ENCODE measurements at places on chromosomes 1 and 21.

DNA sequence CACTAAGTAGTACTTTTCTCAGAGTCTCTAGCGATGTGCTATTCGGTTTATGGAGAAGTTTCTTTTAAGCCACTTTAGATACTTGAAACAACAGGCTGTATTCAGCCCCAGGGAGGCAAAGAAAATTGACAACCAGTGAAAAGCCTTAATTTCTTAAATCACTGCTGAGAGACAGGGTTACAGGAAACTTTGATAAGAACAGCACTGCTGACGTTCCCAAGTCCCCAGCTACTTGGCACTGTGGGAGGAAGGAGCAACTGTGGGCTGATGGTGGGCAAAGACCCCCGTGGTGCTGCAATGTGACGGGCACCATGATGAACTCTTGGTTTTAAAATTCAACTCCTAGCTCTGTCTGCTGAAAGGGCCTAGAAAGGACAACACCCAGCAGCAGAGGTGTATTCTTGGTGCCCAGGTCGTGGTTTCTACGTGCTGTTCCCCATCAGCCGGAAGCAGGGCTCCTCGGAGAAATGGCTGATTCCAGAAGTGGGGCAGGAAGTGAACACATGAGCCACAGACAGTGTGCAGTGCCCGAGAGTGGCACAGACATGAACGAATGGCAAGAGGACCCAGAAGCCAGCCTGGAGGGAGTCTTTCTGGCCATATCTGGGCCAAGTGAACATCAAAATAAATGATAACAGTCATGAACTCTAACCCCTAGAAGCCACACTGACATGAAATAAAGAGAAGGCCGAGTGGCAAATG lies 5.3 kb downstream of the PTTG1IP start:
- peak; percentile 58 for DNase-seq

DNA sequence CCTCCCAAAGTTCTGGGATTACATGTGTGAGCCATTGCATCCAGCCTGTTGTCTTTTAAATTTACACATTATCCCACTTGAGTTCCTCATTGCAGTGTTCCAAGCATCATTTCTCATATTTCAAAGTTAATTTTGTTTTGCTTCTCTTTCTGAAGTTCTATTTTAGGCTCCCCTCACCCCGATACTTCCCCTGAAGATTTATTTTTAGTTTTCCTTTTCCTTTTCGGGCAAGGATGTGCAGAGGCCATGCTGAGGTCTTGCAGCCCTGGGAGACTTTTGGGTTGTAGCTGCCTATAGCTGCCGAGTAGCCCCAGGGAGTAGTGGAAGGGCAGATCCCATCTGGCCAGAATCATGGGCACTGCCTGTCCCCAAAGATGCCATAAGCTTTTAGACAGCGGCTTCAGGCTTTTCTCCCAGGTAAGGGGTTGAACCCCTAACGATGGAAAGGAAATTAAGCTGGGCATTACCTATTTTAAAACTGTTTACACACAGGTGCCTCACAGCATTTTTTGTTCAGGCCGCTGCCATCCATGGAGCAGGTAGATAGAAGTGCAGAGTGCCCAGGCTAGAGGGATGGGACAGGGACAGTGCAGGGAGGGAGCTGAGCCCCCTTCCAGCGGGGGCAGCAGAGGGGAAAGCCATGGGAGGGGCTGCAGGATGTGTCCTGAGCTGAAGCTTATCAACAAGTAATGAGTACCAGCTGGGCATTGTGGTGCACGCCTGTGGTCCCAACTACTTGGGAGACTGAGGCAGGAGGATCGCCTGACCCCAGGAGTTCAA lies 15.9 kb downstream of the PSEN2 start:
- DNase-seq: no peak

- DNase-seq: peak; percentile 35
These were observed 1.4 kb downstream of the TRAPPC10 start for GRCh38 chr21:44013380-44014088.

GRCh38 chr21:43188181-43188580 lies 19.4 kb downstream of the CRYAA start:
- no peak for DNase-seq

- no peak for DNase-seq
These were observed 91.5 kb upstream of the IPO9 start for GRCh38 chr1:201737352-201738060.

- no peak for DNase-seq
These were observed 1.9 kb downstream of the CSMD2 start for GRCh38 chr1:34162852-34163766.

DNA sequence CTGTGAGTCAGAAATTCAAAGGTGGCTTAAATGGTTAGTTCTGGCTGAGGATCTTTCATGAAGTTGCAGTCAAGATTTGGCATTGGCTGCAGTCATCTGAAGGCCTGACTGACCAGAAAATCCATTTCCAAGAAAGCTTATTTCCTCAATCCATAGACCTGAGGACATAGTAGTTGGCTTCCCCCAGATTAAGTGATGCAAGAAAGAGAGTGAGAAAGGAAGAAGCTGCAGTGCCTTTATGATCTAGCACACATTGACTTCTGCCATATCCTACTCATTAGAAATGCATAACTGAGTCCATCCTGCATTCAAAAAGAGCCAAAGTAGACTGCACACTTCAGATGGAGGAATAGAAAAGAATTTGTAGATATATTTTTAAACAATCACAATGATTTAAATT lies 222.6 kb downstream of the COL24A1 start:
- no peak for DNase-seq

- DNase-seq: no peak
These were observed 30.5 kb downstream of the SLC30A1 start for GRCh38 chr1:211548321-211549091.

DNA sequence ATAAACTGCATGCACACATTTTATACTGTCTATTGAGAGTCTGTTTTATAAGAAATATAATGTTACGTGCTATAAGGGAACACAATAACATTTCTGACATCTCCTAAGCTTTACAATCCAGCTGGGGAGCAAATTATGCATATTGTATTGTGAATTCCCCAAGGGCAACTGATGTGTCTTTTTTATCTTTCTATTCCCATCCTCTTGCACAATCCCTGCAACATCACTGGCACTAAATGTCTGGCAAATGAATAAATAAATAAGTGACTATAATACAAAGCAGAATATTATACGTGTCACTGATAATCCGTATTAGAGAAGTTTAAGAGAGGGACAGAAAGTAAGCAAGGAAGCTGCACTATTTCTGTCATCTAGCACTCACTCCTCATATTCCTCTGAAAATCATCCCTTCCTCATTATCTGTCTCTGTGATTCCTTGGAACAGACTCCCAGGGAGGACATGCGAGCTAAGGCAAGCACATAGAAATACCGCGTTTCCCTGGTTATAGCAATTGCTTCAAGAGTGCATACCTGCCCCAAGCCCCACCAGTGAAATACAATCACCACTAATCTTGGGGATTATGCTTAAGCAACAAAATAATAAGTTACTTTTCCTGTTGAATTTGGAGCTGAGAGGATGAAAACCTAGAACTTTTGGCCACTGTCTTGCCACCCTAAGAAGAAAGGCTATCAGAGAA lies 205.4 kb downstream of the SMYD3 start:
- no peak for DNase-seq

DNA sequence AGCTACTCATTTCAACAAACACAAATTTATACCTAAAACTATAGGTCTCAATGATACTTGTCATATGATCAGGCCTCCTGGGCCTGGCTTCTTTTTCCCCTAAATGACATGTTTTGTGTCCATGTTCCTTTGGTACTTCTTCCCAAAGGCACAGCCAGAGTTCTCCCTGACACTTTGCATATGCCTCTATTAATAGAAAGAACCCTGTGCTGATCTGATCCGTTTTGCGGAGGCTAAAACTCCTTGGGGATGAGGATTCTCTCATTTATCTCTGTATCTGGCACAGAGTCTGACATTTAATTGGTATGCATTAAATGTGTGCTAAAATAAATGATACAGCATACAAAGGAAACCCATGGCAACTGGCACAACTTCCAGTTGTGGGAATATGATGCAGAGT lies 11.5 kb downstream of the ATPAF1 start:
- no peak for DNase-seq

DNA sequence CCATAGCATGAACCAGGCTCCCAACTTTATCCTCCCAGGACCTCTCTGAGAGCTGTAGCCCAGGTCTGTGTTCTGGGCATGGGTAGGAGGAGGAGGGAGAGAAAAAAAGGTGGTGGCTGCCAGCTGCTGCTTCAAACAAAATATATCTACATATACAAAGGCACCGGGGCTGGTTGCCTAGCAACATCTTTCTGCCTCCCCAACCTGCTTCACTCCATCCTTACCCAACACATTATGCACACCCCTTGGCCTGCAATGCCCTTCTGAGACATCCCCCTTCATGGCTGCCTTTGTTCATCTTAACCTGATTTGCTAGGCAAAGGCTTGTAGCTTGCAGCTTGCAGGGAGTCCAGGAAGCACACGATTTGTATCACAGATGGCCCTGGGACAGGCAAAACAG lies 27.2 kb upstream of the ATP1A1 start:
- peak; percentile 68 for DNase-seq

GRCh38 chr1:156582388-156583017 lies 3.0 kb downstream of the TTC24 start:
- no peak for DNase-seq

DNA sequence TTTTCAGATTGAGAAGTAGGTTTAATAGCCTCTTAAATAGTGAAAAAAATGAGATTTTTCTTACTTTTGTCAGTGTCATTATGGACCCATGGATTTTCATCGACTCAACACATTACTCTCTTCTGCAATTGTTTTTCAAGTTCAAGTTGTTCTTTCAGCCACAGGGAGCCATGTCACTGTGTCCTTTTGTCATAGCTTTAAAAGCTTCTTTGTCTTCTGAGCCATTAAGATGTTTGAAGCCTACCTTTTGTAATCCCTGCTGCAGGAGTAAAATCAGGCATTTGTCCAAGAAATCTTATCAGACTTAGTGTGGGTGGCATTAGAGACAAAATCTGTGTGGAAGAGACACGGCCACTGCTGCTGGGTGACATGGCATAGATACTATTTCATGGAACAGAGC lies 92.8 kb upstream of the ZP4 start:
- DNase-seq: no peak
